ENCODE measurements at places on chromosomes 16 and 17.

DNA sequence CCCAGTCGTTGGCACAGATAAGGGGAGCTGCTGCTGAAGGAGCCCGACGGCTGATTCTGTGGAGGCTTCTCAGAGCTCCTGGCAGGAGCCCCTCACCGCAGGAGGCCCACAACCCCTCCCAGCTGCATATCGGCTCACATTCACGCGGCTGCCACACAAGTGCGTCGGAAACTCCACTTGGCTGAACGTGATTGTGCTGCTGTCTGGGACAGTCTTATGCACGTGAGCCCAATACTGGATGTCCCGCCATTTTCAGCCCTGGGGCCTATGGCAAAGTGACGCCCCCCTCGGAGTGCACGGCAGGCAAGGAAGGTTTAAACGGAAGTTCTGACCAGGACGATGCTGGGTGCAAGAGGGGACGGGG lies 8.7 kb upstream of the PITPNA start:
- no peak for DNase-seq

GRCh38 chr16:22648141-22648540 lies 137.4 kb downstream of the NPIPB5 start:
- DNase-seq = no peak

DNA sequence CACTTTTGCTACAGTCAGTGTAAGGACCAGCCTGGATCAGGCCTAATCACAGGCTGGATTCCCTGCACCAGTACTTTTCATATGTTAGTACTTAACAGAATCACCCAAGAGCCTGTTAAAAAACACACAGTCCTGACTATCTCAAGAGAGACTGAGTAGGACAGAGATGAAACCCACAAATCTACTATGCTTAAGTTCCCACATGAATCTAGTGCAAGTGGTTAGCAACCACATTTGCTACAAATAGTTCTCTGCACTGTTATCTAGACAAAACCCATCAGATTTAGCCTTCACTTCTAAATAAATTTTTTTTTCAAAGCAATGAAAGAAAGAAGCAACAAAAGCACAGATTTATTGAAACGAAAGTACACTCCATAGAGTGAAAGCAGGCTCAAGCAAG lies 38.9 kb downstream of the SSH2 start:
- DNase-seq = no peak

DNA sequence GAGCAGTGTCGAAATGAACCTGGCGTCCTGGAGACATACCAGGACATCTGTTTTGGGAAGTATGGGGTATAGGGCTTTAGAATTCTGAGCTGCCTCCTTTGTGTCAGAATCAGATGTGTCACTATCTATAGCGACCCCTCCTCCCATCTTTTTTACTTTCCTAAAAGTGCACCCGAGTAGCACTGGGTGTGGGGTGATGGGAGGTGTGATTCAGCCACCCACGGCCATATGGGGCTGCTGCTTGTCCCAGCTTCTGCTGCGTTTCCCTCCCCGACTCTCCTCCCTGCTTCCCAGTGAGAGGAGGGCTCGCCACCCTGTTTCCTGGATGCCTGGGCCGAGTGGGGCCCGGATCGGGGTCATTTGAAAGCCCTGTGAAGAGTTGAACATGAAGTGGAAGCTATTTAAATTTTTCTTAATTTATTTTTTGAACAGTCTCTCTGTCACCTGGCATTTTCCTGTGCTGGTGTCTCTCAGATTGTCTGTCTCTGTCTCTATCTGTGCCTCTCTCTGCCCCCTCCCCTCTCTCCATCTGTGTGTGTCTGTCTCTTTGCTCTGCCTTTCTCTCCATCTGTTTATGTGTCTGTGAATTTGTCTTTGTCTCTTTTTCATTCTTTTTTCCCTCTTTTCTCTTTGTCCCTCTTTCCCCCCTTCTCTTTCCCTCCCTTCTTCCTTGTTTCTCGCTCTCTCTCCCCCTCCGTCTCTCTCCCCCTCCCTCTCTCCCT lies 638.8 kb upstream of the EEF2KMT start:
- no peak for DNase-seq

DNA sequence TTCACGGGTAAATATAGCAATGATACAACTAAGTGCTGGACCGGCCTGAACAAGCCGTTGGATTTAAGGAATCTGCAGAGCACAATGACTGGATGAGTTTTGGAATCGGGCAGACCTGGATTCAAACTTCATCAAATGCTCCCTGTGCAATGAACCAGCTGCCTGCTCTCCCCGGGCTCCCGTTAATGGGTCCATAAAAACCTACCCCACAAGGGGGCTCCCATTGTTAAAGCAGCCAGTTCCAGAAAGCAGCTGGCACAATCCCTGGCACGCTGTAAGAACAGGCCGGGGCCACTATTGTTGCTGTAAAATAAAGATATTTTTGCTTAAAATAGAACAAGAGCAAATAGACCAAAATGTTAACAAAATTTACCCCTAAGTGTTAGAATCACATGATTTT lies 131.9 kb downstream of the C16orf95 start:
- DNase-seq = no peak

- DNase-seq = no peak
Measured at GRCh38 chr16:35102780-35103403, 1643.5 kb downstream of the TP53TG3F start.

Data from CD4-positive, alpha-beta T cell treated with Interleukin-6 for 4 hours (primary cell).